Activated T-cell treated with anti-CD3 and anti-CD28 coated beads, Interleukin-2, amount 50 U/mL, for 4 hours (primary cell): ENCODE measurements at places on chromosomes 7 and 10.

GRCh38 chr10:8498881-8499280 is 444.4 kb downstream of the GATA3 start:
- no peak for DNase-seq

DNA sequence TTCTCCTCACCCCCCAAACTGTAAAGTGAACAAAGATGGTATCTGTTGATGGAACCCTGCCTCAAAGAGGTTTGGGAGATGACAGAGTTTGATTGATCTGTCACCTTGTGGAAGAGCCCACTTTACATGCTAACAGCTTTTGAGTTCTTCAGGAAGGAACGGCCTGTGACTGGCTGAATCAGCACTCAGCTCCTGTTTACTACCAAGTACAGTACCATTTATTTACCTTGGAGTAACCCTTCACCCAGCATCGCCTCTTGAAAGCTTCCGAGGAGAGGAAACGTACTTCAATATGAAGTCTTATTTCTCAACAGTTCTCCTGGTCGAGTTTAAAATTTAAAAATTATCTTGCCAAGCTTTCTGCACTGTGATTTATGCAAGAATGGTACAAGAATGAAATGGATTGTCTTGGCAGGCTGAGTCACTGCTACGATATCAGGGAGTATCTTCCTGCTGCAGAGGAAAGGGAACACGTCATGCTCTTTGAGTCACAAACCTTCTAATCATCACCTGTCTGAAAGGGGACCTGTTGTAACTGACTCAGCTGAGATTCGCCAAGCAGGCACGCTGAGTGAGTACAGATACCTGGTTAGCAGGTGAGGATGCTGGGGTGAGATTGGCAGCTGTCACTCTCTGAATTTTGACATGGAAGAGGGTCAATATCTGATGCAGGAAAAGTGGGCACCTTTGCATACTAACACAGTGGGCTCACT is 30.1 kb downstream of the KLF6 start:
- no peak for DNase-seq

- DNase-seq = no peak
Observed at GRCh38 chr10:29849126-29849833, 210.1 kb downstream of the JCAD start.

DNA sequence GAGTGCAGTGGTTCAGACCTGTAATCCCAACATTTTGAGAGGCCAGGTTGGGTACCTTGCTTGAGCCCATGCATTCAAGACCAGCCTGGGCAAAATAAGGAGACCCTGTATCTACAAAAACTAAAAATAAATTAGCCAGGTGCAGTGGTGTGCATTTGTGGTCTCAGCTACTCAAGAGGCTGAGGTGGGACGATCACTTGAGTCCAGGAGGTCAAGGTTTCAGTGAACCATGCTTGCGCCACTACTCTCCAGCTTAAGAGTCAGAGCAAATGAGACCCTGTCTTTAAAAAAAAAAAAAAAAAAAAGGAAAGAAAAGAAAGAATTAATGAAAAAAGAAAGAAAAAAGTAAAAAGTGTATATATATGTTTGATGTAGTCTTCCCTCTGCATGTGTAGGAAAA is 24.7 kb downstream of the MICU1 start:
- DNase-seq = no peak

GRCh38 chr7:94382746-94383145 is 11.9 kb upstream of the COL1A2 start:
- no peak for DNase-seq

GRCh38 chr10:56622335-56622973 is 261.4 kb upstream of the ZWINT start:
- no peak for DNase-seq
